ENCODE measurements at places on chromosomes 7 and 10. TPM values are rescaled to one million over a fixed set of nuclear protein-coding genes. Genes with fewer than 3 reads are reported as not detected.

Gene DPYSL4
- 6.1 TPM for total RNA-seq

Gene KLF14
- not detected for total RNA-seq

Gene PURB
- 30.9 TPM for total RNA-seq

DNA sequence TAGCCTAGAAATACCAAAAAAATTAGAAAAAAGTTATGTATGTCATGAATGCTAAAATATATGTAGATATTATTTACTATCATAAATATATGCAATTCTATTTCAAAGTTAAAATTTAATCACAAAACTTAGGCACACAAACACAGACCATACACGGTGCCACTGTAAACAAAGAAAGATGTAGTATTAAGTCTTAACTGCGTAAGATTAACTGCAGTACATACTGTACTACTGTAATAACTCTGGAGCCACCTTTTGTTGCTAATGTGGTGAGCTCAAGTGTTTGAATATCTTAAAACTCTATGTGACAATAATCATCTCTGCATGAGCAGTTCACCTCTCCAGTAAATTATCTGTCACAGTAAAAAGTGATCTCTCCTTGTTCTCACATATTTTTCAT is 23.6 kb downstream of the GDI2 start:
- DNase-seq = no peak

DNA sequence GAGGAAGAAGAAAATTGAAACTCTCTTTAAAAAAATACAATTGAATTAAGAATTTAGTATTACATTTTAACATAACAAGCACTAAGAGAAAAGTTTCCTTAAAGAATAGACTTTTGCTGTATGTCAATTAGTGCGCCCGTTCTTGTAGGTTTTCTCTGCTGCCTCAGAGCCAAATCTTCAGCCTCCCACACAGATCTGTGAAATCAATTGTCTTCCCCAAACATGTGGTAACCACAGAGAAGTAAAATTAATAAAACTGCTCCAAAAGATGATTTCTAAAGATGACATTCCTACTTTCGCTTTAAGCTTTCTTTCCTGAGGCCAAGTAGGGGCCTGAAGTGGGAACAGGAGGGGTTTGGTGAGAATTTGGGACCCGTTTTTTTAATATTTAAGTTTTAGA is 113.2 kb upstream of the ADO start:
- no peak for DNase-seq

DNA sequence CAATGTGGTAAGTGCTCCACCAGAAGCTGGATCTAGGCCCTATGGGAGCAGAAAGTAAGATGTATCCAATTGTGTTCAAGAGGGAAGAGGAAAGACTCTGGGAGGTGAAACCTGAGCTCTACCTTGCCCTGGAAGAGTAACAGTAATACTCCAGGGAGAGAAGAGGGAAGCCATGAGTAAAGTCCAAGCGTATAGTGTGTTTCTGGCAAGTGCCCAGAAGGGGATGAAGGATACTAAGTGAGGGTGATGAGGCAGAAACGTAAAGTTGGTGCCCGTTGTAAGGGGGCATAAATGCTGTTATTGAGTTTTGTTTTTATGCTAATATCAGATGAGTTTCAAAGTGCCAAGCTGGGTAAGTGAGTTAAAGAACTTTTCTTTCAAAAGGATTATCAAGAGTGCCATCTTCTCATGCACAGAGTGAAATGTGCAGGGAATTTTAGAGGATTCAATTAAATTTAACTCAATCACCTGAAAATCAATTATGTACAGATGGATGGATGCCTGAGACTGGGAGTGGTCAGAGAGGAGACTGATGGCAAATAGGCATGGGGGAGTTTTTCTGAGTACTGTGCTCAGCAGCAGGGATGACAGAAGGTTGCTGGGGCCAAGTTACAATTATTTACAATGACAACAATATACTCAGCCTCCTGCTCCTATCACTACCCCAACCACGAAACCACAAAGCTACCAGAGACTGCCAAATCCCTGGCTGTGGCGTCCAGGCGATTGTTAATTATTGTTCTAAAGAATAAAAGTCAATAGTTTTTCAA is 123.3 kb upstream of the LAMB4 start:
- no peak for DNase-seq

DNA sequence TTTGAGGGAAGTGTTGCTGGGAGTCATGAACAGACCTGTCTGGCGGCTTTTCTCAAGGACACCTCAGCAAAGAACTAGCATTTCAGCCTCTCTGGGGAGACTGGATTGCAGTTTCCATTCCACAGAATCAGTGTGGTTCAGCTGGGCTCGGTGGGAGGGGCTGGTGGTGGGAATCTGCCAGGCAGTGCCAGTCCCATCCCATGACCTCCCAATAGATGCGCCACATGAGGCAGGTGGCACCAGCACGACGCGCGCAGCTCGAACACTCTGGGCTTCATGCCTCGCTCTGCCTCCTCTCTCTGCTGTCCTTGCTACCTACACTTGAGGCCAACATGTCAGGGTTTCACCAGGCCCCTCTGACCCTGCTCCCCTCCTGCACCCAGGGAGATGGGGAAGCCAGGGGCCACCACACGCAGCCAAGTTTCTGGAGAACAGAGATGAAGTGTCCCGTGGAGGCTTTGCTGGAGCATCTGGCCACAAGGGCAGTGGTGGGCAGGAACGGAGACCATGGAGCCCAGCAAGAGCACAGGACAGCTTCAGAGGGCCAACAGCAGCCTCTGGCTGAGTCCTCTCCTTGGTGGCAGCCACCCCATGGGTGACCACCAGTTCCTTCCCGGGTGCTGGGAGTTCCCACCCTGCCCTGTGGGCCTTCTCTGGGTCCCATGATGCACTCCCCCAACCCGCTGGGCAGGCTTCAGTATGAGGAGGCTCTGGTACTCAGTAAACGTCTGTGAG is 2.3 kb downstream of the NACAD start:
- no peak for DNase-seq

- no peak for DNase-seq
Measured at GRCh38 chr10:130932326-130933007, 379.1 kb downstream of the TCERG1L start.

All from dermis blood vessel endothelial cell (primary cell).